ENCODE measurements at places on chromosomes 7 and 10.

GRCh38 chr7:47704936-47705335, 123.0 kb upstream of the TNS3 start:
- DNase-seq, result no peak

- no peak for DNase-seq
These were observed 170.9 kb downstream of the RAMP3 start for GRCh38 chr7:45328403-45328981.

DNA sequence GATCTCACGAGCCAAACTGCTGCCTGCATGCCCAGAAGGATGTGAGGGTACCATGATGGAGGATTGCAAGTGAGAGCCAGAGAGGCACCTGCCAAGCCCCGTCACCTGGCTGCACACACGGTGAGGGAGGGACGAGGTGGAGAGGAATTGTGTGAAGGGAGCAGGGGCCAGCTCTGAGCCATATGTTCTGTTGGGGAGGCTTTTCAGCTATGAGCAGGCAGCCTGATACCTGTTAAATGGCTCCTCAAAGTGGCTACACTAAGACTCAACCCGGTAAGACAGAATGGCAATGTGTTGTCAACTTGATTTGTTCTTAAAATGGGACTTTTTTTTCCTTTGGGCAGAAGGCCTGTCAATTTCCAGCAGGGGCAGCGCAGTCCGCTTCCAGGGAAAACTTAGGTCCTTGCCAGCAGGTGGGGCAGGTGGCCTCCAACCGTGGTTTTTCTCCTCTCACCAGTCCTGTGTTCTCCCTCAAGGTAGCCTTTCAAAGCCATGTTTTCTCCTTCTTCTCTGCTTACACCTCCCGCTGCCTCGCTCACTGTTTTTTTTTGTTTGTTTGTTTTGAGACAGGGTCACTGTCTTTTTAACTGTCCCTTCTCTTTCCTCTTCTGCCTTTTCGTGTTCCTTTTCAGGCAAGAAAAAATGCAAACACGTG, 57.7 kb upstream of the ZNRF2 start:
- DNase-seq, result no peak

DNA sequence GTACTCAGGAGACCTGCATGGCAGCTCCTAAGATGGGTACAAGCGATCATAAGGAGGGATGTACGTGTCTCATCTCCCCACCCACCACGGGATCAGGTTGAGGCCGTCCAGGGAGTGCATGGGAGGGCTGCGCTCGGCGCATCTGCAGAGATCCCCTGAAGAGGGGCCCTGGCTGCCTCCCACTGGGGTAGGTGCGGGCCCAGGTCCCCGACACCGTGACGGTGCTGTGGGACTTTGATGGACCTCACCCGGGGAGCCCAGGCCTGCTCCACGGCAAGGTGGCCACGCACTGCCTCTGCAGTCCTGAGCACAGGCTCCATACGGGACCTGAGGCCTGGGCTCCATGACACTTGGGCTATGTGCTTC, 12.7 kb downstream of the GET4 start:
- no peak for DNase-seq

DNA sequence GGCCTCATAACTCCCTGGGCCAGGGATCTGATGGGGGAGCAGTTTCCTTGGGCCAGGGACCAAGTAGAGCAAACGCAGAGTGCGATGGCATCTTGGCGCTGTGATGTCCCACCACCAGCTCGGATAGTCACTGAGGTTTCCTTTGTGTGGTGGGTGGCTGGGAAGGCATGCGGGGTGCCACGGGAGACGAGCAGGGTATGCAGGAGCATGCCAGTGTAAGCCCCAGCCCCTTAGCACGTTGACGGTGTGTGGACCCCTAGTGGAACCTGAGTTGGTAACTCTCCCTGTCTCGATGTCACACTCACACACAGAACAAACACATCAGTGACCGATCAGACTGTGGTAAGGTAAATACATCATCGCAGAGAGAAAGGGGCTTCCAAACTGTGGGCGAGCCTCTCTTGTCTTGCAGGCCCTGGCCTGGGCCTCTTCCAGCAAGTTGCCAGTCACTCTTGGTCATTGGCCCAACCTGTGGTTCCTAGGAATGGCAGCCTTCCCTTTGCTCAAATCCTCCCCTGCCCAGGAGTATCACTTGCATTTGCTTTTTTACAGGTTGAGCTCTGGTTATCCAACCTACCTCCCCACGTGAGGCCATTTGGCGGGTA, 231.6 kb upstream of the GPR26 start:
- no peak for DNase-seq

DNA sequence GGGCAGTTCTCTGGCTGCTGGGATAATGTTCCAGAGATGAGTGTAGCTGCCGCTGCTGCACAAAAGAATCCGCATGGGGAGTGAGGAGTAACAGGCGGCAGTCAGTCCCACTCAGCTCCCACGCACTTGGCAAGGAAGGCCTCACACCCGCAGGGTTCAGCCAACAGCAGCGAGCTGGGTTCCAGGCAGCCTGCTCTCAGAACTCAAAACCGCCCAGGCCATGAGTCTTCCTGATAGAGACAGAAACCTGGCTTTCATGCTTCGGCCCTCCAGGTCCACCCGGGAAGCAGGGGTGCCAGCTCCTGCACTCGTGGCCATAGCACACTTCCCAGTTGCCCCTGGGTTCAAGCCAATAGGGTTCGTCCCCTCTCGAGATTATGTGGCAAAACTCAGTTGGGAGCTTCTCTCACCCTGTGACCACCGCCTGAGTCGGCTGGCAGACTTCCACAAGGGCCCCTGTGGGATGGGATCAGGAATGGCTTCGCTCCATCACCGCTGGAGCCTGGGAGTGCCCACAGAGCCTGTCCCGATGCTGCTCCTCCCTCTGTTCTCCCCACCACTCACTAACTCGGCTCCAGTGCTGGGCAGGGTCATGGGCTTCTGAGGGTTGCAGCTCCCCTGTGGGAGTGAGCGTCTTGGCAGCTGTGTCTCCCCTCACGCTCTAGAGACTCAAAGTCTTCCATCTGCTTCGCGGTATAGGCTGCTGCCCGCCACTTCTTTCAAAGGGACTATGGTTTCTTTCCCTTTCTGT, 20.6 kb downstream of the CLRN3 start:
- DNase-seq, result no peak

DNA sequence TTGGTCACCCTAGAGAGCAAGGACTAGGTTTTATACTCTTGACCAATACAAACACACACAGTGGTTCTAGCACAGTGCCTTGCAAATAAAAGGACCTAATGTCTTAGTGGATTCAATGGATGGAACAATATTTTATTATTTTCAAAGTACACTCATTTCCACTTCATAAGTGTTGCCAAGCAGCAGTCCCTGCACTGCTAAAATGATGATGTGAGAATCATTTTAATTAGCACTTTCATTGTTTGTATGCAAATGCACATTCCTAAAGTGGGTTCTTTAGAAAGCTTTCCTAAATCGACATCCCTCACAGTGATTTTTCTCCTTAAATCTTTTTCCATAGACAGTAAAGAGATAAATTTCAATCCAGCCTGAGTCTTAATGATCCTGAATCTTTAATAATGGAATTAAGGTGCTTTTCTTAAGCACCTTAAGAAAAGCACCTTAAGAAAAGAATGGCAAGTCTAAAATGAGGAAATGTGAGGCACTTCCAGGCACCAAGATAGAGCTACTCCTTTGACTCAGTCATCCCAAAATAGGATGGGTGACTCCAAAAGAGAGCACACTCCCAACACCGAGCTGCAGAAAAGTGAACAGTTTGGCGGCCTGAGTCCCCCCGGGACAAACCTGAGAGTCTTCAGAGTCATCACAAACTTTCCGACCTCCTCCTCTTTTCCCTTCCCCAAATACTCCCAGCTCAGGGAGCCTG, 84.5 kb downstream of the SORBS1 start:
- no peak for DNase-seq

- no peak for DNase-seq
These were observed 11.7 kb upstream of the GPR37 start for GRCh38 chr7:124777268-124777667.

GRCh38 chr10:115063701-115064658, 29.2 kb upstream of the ATRNL1 start:
- no peak for DNase-seq

- DNase-seq, result no peak
These were observed 44.9 kb downstream of the SP8 start for GRCh38 chr7:20741801-20742200.

DNA sequence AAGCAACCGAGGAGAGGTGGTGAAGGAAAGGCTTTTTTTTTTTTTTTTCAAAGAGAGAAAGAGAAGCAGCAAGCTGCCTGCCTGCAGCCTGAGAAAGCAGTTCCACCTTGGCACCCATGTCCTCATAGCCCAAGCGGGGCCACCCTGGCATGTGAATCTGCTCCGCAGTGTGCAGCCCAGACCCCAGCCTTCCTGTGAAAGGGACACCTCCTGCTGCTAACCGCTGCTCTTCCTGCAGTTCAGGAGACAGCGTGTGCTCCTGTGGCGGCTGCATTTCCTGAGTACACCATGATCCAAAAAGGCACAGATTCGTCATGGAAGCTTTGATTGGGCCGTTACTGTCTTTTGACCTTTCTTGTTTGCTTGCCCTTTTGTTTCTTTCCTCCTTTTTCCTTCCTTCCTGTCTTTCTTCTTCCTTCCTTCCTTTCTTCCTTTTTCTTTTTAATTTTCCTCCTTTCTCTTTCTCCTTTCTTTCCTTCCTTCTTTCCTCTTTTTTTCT, 38.1 kb downstream of the IKZF1 start:
- no peak for DNase-seq

DNA sequence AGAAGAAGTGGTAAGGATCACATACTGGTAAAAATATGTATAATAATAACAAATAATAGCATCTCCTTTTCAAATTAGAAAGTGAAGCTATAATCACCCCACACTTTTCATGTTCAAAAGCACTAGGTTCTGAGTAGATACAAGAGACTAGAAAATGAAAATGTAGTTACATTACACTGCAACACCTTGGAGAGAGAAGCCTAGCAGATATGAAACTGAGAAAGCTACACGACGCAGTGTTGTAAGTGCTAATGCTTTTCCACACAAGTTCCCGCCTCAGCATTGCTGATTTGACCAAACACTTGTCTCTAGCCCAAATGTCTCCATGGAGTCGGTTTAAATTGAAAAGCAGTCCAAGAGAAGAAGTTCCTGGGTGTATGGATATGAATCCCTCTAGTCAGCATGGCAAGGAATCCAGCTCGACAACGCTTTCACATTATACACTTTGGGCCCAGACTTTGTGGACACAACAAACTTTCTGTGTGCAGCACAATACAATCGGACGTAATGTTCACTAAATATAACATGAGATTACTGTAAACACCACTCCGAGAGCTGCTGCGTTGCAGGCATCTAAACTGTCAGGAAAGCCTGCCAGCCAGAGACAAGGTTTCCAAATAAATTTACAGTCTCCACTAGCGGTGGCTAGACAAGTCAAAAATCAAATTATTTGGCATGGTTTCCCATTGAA, 1.7 kb downstream of the PDE1C start:
- DNase-seq, result no peak

- DNase-seq, result no peak
These were observed 114.8 kb downstream of the TSPAN12 start for GRCh38 chr7:120743128-120743527.

GRCh38 chr10:83089335-83089734, 1050.0 kb upstream of the GHITM start:
- no peak for DNase-seq

- no peak for DNase-seq
These were observed 91.0 kb downstream of the MICALL2 start for GRCh38 chr7:1368184-1368681.

All from hippocampal formation (tissue), 2 donors.